ENCODE measurements at places on chromosomes 12 and 14.

DNA sequence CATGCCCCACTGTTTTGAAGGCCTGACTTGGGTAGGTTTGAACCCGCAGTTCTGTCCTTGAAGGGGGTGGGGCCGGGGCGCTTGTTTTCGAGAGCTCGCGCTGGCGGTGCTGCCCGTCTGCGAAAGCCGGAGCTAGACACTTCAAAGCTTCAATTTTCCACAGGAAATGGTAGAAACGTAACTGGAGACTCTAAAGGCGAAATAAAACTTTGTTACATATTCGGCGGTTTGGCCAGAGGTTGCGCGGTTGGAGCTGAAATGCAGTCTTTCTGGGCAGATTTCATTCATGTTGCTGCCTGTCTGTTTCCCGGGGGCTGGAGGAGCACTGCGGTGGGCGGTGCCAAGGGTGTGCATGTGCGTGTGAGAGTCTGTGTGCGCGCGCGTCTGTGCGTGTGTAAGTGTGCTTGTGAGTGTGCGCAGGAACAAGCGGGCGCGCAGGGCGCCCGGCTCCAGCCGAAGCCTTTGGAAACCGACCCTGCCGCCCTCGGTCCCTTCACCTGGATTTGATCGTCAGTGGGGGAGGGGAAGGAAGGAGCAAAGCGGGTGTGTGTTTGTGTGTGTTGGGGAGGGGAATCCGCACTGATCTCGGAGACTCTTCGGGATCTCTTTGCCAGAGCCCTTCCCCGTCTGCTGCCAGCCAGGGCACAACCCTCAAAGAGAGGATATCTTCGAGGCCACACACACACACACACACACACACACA is 227.7 kb upstream of the CRY1 start:
- DNase-seq, result peak; percentile 82

- DNase-seq, result no peak
Measured at GRCh38 chr12:39490500-39491282, 47.8 kb upstream of the KIF21A start.

DNA sequence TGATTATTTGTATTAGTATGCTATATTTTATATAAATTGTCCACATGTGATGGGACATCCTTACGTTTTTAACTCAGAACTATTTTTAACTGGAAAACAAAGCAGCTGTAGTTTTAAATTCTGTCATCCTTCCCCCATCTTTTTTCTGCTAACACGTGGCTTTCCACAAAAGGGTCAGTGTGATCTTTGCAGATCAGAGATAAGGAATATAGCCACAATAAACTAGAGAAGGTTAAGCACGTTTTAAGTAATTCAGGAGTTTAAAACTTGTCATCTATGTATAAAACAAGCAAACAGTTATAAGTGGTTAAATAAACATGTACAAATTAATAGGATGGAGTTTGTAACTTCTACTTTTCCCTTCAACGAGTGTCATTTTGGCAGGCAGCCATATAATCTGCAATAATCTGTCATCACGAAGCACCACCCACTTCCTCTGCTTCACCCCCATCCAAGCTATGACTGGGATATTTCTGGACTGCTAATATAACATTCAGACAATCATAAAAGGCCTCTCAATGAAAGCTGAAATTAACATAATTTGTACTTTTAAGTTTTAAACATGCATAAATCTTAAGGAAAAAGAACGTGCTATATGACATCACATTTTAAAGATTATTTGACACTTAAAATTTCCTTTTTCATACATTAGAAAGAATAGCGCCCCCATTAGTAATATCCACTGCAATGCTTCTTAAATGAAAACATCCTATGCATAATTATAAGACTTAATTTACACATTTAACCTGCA is 15.3 kb downstream of the TAOK3 start:
- DNase-seq, result peak; percentile 75

DNA sequence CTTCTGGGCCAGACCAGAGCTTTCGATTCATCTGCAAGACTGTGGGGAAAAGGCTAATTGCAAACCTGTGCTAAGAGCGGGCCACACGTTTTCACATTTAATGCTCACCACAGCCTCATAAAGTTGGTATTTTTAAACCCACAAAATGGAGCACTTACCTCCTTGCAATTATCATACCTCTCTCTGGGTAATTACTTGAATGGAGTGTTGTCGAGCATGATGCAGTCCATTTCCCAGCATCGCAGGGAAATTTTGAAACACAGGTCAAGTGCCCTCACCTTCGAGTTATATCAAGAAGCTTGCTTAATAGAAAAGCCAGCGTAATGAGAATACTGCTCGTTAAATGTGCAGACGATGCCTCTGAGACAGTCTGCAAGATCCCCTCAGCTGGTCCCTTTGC is 8.8 kb upstream of the IFI27L2 start:
- no peak for DNase-seq

GRCh38 chr14:33675415-33676130 is 275.3 kb downstream of the EGLN3 start:
- no peak for DNase-seq

DNA sequence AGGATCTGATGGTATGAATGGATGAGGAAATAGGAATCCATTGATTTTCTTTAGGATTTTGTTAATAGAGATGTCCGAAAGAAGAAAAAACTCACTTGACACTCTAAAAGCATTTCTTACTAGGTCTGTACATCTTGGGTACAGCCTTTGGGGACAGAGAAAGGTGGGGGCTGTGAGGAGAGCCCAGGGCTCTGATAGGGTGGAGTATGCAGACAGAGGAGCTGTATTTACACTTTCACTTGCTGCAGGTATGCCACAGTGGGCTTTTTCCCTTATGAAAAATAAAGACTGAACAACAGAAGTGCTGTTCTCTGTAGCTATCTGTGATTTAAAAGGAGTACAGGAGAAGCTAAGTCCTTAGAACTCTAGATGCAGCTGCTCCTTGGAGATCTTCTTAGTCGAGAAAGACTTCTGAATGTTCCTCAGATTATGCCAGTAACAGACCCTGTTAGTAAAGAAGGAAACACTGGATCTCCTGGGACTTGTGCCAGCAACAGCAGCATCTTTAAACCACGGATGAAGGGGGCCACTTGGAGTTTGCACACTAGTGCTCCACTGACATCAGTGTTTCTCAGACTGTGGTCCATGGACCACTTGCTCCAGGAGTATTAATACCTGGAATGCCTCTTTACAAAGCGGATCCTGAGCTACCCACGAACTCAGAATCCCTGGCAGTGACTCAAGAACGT is 19.4 kb upstream of the RTRAF start:
- no peak for DNase-seq

DNA sequence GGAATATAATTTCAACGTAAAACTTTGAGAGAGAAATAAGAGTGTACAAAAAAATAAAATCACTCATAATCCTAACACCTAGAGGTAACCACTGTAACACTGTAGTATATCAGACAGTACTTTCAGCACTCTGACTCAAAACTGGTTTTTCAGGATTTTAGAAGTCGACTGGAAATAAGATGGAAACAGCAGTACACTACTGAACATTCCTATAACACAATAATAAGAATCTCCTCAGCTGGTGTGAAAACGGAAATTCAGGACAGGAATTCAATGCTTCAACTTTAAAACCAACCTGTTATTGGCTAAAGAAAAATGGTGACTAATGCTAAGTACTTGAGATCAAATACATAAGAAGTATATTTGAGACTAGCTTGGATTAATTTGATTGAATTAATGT is 12.3 kb upstream of the PITPNM2 start:
- DNase-seq, result no peak

DNA sequence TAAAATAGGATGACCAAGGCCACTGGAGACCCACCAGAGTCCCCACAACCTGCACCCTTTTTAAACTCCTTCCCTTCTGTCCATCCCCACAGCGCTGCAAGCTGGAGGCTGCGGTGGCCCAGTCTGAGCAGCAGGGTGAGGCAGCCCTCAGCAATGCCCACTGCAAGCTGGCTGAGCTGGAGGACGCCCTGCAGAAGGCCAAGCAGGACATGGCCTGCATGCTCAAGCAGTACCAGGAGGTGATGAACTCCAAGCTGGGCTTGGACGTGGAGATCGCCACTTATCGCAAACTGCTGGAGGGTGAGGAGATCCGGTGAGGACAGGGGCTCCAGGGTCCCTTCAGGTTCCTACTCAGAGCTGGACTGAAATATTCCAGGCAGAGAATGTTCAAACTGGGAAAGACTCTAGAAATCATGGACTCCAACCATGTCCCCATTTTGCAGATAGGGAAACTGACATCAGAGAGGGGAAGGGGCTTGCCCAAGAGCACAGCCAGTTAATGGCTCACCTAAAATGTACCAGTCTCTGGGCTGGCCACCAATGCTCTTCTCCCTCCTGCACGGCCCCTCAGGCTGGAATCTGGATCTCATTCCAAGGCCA is 17.2 kb downstream of the KRT85 start:
- no peak for DNase-seq

DNA sequence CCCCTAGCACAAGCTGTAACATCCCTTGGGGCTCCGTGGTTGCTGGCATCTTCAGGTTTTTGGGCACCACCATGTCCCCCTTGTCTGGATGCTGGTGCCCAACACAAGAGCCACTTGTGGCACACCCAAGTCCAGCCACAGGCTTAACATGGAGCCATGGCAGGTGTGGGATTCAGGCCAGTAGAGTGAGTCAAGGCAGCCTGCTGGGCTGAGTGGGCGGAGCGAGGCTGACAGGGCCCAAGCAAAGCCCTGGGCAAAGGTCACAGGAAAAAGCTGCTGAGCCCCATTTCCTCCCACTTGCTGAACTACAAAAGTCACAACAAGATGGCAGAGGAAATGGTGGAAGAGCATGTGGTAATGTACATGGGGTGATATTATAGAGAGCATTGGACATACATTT is 950.7 kb upstream of the FLRT2 start:
- no peak for DNase-seq

GRCh38 chr14:68677476-68677875 is 115.4 kb downstream of the ZFP36L1 start:
- DNase-seq, result no peak

DNA sequence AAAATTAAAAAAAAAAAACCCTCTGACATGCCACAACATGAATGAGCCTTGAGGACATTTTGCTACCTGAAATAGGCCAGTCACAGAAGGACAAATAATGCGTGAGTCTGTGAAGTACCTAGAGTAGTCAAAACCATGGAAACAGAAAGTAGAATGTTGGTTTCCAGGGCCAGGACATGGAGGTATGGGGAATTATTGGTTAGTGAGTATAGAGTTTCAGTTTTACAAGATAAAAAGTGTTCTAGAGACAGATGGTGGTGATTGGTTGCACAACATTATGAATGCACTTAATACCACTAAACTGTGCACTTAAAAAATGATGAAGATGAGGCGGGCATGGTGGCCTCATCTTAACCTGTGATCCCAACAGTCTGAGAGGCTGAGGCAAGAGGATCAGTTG is 47.6 kb upstream of the ZFP36L1 start:
- DNase-seq, result no peak

GRCh38 chr14:99880651-99881420 is 87.6 kb downstream of the EML1 start:
- DNase-seq, result no peak

DNA sequence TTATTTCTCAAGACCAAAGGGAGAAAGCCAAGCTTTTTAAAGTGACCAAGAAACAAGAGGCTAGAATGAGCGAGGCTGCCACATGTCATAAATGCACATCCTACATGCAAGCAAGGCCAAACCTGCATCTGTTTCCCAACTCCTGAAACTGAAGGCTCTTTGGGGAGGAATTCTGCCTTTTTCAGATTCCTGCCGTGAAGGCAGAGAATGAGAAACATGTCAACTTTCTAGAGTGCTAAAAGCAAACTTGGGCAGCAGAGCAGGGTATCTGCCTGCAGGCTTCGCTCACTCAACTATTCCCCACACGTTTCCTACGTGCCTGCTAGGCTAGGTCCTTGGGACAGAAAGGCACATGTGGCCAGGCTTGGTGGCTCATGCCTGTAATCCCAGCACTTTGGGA is 15.2 kb downstream of the DPF3 start:
- no peak for DNase-seq

DNA sequence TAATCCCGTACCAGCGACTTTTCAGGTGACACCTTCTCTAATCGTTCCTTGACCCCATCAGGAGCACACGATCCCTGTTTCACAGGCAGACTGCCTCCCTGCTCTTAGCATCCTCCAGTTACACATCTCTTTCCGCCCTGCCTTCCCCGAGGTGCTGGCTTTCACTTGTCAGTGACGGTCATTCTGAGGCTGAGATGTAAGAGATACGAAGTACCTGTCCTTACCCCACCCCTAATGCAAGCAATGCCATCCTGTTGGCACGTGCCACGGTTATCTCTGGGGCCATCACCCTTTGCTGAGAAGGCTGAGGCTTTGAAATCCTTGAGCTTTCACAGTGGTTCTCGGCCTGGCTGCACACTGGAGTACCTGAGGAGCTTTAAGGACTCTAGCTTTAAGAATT is 24.4 kb downstream of the B4GALNT3 start:
- no peak for DNase-seq

DNA sequence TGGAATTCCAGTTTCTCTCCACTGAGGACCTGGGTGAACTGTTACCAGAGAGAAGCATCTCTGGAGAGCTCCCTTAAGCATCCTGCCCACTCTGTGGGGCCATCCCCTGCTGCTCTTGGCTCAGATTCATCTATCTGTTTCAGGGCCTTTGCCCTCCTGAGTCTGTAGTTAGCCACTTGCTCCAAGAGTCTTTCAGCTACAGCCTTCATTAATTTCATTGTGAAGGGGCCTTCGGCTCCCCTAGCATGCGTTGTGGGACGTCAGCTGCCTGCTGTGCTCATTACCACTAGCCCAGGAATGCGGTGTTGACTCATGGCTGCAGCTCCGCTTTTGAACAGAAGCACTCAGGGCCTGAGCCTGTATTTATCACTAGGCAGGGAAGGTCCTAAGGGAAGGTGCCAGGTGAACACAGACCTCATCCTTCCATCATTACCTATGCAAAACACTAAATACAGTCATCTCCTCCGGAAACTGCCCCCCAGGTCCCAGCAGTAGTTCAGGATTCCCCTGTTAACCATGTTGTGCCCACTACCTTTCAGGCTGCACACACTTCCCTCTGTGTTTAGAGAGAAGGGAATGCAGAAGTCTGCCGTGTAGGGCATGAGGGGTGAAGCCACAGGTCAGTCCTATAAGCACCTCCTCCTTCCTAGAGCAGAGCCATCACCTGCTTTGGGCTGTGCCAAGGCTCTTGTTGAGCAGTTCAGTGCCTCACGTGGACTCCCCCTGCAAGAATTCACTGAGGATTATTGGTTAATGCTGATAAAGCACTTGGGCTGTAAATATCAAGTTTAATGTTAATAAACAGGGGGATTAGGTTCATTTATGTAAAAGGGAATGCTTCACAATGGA is 191.4 kb downstream of the CACNA1C start:
- DNase-seq, result no peak

GRCh38 chr12:46794593-46795190 is 31.1 kb downstream of the SLC38A4 start:
- DNase-seq, result no peak

- no peak for DNase-seq
Measured at GRCh38 chr12:109861689-109862314, 18.5 kb downstream of the GLTP start.

DNA sequence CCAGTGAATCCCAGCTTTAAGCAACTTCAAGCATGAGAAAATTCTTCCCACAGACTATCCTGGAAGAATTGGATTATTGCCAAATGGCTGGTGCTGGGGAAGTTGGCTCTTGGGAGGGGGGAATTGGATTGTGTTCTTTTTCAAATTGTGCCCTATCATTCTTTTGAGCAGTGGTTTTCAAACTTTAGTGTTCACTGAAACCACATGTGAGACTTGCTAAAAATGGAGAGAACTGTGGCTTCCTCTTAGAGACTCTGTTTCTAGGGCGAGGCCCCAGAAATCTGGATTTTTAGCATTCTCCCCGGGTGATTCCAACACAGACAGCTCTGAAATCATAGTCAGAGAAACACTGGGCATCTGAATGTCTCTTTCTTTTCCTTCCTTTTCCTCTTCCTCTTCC is 14.3 kb upstream of the OTUB2 start:
- DNase-seq, result peak; percentile 56

GRCh38 chr14:58571769-58572472 is 65.8 kb upstream of the DACT1 start:
- DNase-seq, result peak; percentile 23

- DNase-seq, result no peak
Measured at GRCh38 chr12:29750131-29750927, 33.4 kb downstream of the TMTC1 start.

Data from naive thymus-derived CD8-positive, alpha-beta T cell (primary cell).